ENCODE measurements at places on chromosomes 11 and 22.

- DNase-seq = no peak
Measured at GRCh38 chr22:33186816-33187215, 128.6 kb upstream of the SYN3 start.

DNA sequence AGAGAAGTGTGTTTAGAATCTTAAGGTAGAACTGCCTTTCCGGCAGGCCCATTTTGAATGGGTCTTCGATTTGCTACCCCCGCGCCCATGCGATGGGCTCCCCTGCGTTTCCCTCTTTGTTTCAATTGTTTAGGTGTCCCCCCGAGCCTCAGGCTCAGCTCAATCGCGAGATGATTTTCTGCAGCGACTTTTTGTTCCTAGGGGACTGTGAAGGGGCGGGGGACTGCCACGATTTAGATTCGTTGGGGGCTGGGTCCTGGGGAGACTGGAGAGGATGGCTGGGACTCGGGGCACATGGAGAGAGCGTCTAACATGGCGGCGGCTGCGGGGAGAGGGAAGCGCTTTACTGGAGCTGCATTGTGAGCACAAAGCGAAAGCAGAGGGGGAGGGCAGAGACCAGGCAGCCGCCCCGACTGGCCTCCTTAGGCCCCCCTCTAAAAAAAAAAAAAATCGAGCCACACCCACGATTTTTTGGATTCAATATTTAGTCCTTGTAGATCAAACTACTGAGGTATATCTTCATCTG, 1.7 kb downstream of the CAPRIN1 start:
- DNase-seq = peak; percentile 77

DNA sequence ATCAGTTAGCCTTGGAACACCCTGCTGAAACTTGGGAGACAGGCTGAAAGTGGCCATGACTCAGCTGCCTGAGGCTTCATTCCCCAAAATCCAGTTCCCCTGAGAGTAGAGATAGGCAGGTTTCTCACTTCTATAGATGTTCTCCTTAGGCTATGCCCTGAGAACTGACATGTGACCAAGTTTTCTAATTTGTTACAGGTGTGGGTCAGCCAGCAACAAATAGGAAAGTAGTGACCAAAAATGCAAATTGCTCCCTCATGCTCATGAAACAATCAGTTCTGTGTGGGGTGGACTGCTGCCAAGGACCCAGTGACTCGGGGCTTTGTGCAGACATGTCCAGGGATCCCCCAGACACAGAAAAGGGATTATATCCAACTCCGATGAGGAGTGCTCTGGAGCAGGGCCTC, 7.3 kb upstream of the CCDC15 start:
- DNase-seq = no peak

DNA sequence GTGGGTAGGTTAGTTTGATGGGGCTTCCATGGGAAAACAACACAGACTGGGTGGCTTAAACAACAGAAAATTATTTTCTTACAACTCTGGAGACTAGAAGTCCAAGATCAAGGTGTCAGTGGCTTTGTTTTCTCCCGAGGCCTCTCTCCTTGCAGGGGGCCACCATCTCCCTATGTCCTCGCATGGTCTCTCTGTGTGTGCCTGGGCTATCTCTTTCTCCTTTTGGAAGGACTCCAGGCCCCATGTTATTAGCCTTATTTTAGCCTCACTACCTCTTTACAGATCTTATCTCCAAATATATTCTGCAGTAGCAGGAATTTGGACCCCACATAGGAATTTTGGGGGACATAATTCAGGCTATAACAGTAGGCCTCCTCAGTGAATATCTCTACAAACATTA, 372.7 kb upstream of the FAT3 start:
- no peak for DNase-seq

- no peak for DNase-seq
Measured at GRCh38 chr11:104327861-104328511, 164.0 kb upstream of the PDGFD start.

DNA sequence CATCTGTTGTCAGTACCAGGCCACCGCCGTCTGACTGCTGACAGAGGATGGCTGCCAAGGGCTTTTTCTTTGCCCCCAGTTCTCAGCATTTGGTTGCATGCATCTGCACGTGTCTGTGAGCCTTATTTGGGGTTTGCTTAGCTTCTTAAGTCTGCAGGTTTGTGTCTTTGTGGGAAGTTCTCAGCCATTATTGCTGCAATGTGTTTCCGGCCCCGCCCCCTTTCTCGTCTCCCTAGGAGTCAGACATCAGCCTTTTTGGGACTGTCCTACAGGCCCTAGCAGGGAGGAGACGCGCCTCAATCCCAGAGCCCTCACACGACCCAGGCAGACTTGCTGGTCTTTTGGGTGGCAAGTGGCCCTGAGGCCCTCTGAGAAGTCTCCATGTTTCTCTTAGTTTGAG, 8.0 kb downstream of the MOB2 start:
- no peak for DNase-seq

- DNase-seq = no peak
Measured at GRCh38 chr11:19912958-19913892, 200.6 kb downstream of the NAV2 start.

GRCh38 chr22:46829117-46829891, 66.9 kb downstream of the TBC1D22A start:
- DNase-seq = no peak

GRCh38 chr11:30143098-30143705, 87.6 kb upstream of the FSHB start:
- DNase-seq = no peak

DNA sequence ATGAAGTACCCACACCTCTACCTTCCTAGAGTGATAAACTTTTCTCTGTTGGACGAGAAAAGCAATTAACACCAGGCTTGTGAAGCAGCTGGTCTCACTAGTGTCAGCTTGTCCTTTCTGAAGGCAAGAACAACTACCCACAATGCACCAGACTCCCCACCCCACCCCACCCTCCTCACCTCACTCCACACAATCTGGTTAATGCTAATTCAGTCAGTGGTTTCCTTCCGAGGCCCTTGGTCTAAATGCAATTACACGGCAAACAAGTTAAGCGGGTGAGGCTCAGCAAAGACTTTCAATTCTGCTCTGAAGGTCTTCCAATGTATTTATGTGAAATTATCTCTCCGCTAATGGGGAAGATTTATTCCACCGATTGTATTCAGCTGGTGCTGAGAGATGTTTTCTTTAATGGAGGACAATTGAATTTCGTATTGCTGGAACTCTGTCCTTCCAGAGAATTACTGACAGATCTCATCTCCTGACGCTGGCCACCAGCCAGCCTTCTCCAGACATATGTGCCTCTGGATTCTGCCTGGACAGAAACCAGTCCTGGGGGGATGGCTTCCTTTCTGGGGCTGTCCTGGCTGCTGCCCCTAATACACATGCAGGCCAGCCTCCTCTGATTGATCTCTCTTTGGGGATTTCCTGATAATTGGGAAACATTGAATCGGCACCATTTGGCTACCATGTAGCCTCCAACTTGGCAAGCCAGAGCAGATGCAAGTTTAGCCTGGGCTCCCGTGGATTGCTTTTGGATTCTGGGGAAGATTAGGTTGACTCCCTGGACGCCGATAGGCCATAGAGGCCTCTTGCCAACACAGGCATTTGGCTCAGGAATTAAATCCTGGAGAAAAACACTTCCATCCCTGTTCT, 165.8 kb upstream of the NARS2 start:
- DNase-seq = no peak

- DNase-seq = no peak
Measured at GRCh38 chr11:16993495-16993894, 20.7 kb downstream of the PLEKHA7 start.

DNA sequence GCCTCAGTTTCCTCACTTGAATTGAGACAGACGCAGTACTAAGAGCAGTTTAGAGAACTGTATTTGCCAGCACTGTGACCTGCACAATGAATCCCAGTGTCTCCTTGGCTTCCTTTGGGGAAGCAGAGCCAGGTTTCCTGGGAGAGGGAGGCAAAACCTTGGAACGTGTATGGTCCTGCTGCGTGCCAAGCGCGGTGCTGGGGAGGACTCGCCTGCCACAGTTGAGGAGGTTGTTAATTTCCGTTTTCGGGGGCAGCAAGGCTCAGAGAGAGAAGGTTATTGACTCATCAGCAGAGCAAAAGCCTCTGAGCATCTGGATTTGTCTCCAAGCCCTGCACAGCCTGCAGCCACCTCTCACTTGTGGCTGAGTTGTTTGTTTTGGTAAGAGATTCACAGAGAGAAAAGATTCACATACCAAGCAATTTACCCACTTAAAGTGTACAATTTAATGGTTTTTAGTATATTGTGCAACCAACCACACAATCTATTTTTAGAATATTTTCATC, 10.8 kb downstream of the SYT12 start:
- no peak for DNase-seq

DNA sequence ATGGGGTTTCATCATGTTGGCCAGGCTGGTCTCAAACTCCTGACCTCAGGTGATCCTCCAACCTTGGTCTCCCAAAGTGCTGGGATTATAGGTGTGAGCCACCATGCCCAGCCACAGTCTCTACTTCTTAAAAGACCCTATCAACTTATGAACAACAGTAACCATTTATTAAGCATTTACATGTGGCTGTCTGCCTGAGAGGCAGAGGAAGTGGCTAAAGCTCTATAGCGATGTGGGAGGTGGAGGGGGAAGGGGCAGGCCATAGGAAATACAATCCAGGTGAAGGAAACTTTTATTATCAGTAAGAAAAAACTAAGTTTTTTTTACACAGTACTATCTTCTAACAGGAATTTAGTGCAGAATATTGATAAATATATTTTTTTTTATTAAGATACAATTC, 87.8 kb upstream of the PHOX2A start:
- no peak for DNase-seq

DNA sequence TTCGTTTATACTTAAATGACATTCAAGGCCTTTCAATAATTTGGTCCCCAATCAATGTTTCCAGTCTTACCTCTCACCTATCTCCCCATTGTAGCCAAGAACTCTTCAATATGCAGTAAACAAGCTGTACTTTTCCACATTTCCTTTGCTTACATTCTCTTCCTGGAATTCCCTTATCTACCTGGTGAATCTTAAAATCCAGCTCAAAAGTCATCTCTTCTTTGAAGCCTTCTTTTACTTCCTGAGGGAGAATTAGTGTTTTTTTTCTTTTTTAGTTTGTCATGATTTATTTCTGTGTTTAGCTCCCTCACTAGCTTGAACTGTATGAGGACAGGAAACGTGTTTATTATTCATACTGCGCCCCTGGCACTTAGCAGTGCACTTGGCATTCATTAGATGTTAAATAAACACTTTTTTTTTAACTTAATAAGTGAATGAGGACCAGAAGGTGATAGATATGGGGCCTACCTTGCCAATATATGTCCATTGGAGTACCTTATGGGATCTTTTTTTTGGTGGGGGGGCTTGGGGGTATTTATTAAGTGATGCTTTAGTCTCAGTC, 4.9 kb upstream of the PTS start:
- no peak for DNase-seq

- no peak for DNase-seq
Measured at GRCh38 chr11:3177931-3178330, 12.8 kb upstream of the OSBPL5 start.

DNA sequence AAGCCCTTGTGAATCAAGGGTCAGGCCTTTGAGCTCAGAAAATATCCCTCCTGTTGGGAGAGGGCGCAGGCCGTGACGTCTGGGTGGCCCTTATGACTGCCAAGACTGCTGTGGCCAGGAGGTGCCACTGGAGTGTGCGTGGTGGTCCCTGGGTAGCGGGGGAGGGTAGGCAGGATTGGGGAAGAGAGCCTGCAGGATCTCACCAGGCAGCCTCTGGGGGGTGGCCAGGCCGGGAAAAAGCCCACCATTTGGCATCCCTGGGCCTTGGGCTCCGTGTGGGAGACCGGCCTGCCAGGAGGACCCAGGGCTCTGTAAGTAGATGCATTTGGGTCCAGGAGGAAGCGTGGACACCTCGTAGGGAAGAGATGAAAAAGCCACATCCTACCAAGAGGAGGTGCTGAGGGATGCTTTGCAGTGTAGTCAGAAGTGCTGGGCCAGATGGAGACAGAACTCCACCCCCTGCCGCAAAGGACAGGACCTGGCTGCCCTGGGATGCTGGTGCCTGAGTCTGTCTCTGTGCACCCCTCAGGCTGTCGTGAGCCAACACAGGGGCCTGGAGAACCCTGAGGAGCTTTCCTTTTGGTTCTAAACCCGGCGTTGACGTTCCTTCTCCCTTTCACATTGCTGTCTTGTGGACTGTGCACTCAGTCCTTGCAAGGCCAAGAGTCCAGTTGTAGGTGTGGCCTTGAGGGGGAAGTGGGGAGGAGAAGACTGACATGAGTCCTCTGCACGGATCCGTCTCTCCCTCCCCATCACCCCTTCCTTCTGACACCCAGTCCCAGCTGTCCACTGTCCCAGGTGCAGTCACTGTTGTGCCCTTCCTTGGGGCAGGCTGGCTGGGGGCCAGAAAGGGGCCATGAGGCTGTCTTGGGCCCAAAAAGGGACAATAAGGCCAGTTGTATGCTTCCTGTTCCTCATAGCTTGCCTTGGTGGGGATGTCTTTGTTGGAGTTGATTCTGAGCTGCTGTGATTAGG, 12.7 kb upstream of the MIEF1 start:
- DNase-seq = no peak

DNA sequence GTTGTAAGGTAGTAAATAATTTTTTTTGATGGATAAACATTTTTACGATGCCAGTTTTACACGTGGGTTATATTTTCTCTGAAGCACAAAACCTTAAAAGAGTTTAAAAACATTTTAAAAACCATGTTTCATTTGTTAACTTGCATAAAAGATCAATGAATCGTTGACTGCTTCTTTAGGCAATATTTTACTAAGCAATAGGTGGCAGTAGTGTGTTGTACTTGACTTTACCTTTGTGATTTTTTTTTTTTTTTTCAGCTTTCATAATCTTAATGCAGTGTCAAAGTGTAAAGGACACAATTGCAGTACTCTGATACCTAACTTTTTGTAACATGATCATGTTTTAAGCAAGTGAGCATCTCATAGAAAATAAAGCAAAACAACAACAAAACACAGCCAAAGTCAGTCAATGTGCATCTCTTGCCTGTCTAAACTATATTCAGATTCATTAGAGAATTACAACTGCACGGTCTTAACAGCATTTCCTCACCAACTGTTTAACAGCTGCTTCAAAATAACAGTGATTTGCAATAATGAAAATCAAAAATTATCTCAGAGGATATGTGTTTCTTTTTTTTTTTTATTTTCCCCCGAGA, 27.7 kb downstream of the DNAJC24 start:
- peak; percentile 4 for DNase-seq

DNA sequence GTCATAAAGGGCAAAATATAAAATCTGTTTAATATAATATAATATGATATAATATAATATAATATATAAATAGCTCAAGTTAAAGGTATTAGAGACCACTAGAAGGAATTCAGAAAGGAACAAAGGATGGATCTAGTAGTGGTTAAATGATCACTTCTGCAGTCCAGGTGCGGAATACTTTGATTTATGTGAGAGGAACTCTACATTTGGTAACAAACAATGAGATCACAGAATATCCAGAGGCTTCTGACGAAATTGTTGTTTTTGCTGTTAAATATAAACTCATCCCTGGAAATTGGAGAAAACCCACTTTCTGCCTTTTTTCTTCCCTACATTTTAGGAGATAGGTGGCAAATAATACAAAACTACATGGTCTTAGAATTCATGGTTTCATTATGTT, 36.0 kb downstream of the ATXN10 start:
- no peak for DNase-seq

DNA sequence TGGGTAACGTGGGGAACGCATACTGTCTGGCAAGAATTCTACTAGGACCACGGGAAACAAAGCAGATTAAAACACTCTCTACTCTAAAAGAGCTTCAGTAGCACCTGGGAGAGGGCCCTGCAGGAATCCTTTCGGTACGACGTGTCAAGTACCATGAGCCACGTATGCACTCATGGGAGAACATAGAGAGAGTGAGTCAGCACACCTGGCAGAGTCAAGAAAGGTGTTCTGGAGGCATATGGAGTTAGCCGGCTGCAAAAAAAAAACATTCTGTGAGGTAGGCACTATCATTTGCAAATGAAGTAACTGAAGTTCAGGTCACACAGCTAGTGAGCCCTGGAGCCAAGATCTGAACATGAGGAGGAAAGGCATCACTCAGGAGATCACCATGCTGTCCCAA, 71.1 kb upstream of the BID start:
- no peak for DNase-seq
